ENCODE measurements at places on chromosomes 1 and 21.

- DNase-seq: no peak
These were observed 6.5 kb upstream of the MAB21L3 start for GRCh38 chr1:116104667-116105066.

DNA sequence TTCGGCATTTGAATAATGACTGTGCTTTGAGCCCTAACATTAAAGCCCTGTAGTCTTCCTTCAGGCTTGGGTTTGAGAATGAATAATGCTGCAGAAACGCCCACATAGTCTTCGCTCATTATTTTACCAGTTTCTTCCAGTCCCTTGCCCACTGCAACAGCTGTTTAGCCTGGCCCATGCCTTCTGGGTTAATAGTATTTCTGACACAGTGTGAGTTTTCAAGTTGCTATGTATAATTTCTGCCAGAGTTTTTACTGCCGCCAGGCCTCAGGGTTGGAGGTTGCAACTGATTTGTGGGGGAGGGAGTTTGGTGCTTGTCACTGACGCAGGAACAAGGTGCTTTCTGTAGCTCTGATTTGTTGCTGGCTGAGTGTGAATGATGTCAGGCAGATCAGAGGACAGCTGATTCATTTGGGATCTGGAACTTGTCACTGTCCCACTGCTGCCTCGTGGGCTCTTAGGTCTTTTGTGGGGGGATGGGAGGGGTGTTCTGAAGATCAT is 109.8 kb downstream of the MAST2 start:
- peak; percentile 97 for DNase-seq

DNA sequence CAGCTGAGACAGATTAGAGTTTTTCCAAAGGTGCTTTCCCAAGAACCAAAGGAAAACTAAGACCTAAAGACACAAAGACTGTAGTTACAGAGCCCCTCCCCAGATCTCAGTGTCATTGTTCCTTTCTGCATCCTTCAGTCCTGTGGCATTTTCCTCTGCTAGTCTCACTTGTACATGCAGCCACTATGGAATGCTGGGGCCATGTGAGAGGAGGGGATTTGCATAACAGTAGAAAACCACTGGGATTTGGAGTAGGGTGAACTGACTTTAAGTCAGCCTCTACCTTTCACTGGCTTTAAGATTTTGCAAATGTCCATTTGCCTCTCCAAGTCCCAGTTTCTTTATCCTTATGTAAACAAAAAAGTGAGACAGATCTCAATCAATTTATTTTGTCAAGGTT is 119.4 kb upstream of the F3 start:
- DNase-seq: no peak

DNA sequence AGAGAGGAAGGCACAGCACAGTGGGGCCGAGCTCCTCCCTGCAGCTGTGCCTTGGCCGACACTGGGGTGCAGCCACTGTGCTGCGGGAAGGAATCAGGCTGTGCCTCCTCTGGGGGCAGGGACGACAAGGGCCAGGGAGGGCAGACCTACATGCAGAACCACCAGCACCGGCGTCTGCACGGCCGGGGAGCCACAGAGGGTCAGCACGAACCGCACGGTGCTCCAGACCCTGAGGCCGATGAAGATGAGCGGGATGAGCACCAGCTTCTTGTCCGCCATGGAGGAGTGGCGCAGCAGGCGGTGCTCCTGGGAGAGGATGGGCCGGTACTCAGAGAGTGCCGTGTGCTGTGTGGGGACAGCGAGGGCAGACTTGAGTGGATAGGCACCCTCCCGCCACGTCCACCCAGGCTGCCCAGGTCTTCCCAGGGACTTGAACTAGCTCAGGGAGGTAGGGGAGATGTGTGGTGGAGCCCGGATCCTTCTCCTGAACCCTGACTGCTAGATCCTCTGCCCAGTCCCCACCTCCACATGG is 23.5 kb downstream of the GPR157 start:
- no peak for DNase-seq

- peak; percentile 74 for DNase-seq
These were observed 62.1 kb downstream of the DEGS1 start for GRCh38 chr1:224245188-224245587.

DNA sequence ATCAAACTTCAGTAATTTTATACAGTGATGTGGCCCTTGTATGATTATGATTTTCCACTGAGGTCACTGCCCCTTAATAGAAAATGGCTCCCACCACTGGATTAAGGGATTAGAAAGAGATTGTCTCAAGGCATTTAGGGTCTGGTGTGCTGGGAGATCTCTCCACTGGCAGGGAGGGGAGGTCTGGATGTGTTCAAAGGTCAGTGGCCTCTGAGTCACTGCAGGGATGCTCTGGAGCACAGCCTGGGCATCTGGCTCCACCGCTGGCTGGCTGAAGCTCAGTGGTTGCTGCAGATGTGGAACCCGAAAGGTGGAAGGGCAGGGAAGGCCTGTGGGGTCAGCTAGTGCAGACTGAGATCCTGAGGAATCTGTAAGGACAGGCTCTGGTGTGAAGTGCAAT is 18.3 kb upstream of the CHI3L1 start:
- DNase-seq: peak; percentile 62

GRCh38 chr21:42202321-42202720 is 16.6 kb upstream of the ABCG1 start:
- peak; percentile 24 for DNase-seq

GRCh38 chr1:244027491-244028145 is 23.5 kb upstream of the ZBTB18 start:
- DNase-seq: no peak

DNA sequence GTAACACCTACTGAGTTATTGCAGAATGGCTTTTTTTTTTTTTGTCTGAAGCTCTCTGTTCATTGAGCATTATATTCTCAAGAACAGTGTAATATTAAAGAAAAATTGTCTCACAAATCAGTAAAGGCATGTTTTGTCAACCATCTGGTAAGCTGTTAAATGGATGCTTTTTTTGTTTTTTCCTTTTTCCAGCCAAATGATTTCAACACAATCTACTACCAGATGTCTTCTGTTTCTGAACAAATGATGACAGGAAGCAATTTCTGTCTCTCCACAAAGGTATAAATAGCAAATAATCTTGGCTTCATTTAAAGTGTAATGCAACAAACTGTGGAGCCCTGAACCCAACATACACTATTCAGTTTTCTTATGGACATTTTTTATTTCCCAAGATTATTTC is 78.6 kb upstream of the RGS2 start:
- DNase-seq: peak; percentile 46

DNA sequence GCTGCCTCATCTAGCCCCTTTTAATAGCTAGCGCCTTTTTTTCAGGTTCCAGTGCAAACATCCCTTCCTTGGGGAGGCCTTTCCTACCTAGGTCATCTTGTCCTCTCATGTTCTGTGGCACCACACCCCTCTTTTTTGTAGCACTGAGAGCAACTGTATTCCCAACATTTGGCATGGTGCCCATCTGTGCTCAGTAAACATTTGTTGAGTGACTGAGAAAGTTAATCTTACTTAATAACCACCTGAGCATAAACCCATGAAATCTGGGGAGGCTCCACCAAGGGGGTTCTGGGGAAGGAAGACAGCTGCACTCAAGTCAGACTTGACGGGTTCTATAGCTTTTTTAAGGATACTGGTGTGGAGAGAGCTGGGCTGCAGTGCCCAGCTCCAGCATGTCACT is 90.0 kb downstream of the NOS1AP start:
- no peak for DNase-seq

- no peak for DNase-seq
These were observed 34.7 kb upstream of the RIPK4 start for GRCh38 chr21:41801321-41802197.

GRCh38 chr1:166907763-166908162 is 31.7 kb upstream of the TADA1 start:
- no peak for DNase-seq

- DNase-seq: no peak
These were observed 48.3 kb upstream of the FCRL4 start for GRCh38 chr1:157646144-157646543.

GRCh38 chr1:222250376-222250775 is 297.5 kb downstream of the HHIPL2 start:
- peak; percentile 32 for DNase-seq

DNA sequence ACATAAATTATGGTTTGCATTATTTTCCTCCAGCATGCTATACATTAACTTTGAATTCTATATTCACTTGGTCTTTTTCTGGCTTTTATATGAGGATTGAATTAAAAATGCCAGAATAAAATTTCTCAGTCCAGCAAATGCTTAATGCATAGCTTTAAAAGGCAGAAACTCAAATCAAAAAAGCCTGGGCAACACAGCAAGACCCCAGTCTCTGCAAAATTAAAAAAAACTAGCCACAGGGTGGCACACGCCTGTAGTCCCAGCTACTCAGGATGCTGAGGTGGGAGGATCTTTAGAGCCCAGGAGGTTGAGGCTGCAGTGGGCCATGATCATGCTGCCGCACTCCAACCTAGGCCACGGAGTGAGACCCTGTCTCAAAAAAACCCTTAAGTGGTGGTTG is 19.8 kb downstream of the ATP1B1 start:
- DNase-seq: no peak

GRCh38 chr1:44405031-44405797 is at the start of gene RNF220:
Gene RNF220, plus strand, starts transcription at chr1:44405255.
- DNase-seq: peak; percentile 58

DNA sequence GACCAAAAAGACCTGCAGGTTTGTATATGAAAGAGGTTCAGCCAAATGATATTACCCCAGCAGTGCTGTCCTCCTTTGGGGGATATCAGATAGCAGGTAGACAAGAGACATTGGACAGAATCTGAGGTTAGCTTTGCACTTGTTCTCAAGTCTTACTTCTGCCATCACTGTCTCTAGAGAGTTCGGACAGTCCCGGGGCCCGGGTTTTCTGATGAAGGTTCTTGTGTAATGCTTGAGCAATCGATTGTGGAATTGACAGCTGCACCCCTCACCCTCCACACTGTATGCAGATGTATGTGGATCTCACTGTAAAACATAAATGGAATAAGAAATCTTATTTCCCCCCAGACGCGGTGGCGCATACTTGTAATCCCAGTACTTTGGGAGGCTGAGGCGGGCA is 56.2 kb upstream of the MORC3 start:
- DNase-seq: no peak

- no peak for DNase-seq
These were observed 101.2 kb downstream of the GDAP2 start for GRCh38 chr1:117828201-117828600.

GRCh38 chr21:17799414-17800164 is 19.6 kb downstream of the C21orf91 start:
- DNase-seq: no peak

- DNase-seq: peak; percentile 50
These were observed 50.3 kb downstream of the PTBP2 start for GRCh38 chr1:96771847-96772246.

DNA sequence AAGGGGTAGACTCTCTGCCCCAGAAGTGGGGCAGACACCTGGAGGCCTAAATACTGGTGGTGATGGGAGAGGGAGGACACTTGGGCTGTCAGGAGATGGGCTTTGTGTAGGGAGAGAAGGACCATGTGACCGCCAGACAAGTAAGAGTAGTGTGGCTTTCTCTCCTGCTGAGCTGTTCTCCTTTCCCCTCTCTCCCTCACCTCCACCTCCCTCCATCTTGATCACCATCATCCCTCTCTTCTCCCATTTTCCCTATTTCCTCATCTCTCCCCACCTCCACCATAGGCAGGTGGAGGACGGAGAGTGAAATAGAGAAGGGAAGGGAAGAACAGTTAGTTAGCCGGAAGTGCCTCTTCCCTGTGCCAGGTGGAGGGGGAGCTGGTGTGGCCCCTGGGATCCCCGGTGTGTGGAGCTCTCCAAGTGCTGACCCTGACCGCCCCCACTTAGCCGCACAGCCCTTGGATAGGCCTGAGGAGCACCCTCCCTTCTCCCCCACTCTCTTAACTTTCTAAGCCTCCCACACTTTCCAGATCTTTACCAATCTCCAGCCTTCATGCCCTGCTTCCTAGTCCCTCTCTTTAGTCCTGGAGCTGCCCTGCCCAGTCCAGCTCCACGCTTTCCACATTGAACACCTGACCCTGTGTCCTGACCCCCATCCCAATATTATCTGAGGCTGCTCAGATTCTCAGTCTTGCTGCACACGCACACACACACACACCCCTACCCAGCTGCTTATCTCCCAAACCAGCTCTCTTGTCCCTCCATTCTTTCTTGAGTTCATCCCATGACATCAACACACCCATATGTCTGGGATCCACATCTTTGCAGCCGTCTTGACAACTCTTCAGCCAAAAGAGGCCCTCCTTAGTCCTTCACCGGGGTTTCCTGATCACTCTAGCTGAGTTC is 1.5 kb downstream of the CELF3 start:
- no peak for DNase-seq

DNA sequence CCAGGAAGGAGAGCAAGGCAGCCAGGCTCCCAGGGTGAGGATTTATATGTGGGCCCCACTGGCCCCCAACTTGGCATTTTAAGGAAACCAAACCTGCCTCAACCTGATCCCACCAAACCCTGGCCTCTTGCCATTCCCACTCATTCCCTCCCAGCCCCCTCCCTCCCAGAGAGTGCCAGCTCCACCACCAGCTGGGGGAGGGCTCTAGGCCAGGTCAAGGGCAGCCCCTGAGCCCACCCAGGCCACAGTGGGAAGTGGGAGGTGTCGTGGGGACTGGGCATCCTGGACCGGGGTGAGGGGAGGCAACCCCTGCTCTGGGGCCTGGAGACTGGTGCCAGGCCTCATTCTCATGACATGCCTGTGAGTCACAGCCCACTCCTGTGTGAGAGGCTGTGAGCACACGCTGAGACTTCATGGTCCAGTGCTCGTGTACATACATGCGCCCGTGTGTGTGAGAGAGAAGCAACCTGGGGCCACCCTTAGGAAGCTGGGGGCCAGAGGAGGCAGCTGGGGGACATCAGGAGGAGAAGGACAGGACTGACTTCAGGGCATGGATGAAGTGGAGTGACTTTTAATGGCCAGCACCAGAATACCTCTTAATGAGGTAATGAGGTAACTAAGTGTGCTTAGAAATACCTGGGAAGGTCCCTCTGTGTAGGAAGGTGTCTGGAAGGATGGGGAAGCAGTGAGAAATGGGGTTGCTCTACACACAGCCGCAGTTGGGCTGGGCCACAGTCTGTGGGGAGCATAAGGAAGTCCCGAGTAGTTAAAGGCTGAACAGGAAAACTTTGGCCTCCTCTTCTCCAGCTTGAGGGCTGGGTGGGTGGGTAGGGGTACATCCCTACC is at the start of gene S100A2:
S100A2 (minus strand) TSS at position 316 of the 846 bp plus-strand sequence. CDS start 1,967 bp downstream, outside the sequence.
- peak; percentile 93 for DNase-seq

GRCh38 chr1:23548704-23549143 is 10.6 kb downstream of the ID3 start:
- no peak for DNase-seq

GRCh38 chr1:213014642-213015041 is 1.0 kb downstream of the ANGEL2 start:
- DNase-seq: peak; percentile 57

- peak; percentile 77 for DNase-seq
These were observed 6.7 kb downstream of the PTTG1IP start for GRCh38 chr21:44866780-44867179.

- no peak for DNase-seq
These were observed 805 bp downstream of the ZNHIT6 start for GRCh38 chr1:85707267-85707989.
